NCI-H226 (cell line): ENCODE measurements at places on chromosomes 7 and 10.

DNA sequence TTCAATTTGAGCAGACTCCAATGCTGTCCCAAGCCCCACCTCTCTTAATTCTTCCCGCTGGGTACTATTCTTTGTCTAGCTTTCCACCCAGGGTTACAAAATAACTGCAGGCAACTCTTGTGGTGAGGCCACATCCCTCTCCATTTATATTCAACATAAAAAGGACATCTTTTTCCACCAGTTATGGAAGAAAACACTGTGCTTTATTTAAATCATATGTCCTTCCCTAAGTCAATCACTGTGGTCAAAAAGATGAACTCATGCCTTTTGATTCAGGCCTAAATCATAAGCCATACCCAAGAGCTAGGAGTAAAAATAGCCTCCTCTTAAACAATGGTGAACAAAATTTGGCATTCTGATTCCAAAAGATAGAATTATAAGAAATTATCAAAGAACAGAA, 386.0 kb downstream of the SEMA3D start:
- no peak for DNase-seq

DNA sequence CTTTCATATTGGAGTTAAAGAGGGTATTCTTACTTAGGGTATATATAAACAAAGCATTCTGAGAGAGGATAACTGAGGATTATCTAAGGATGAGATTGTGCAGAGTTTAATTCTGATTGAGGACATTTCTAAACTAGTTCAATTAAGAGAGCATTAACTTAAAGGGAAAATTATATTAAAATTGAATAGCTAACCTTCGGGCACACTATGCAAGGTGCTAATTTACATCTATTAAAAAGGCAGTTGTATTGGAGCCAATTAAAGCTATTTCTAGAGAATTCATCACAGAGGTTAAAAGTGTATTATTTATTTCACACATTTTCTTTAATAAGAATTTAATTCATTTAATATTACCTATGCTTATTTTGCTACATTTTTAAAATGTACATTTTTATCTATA, 17.0 kb upstream of the PIK3CG start:
- no peak for DNase-seq

DNA sequence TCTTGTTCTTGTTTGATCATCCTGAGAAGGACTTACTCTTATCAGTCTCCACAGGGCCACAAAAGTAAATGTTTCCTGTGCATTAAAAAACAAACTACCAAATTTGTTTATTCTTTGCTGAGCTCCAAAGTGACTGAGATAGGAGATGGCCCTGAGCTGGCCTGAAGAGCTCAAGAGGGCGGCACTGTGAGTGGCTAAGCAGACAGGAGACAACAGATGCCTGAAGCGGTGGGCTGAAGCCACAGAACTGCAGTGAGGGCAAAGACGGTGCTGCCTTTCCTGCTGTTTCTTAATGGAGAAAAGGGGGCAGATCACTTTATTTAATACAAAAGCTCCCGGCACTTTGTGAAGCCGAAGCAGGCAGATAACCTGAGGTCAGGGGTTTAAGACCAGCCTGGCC, 379.6 kb downstream of the ARL4A start:
- DNase-seq, result no peak

DNA sequence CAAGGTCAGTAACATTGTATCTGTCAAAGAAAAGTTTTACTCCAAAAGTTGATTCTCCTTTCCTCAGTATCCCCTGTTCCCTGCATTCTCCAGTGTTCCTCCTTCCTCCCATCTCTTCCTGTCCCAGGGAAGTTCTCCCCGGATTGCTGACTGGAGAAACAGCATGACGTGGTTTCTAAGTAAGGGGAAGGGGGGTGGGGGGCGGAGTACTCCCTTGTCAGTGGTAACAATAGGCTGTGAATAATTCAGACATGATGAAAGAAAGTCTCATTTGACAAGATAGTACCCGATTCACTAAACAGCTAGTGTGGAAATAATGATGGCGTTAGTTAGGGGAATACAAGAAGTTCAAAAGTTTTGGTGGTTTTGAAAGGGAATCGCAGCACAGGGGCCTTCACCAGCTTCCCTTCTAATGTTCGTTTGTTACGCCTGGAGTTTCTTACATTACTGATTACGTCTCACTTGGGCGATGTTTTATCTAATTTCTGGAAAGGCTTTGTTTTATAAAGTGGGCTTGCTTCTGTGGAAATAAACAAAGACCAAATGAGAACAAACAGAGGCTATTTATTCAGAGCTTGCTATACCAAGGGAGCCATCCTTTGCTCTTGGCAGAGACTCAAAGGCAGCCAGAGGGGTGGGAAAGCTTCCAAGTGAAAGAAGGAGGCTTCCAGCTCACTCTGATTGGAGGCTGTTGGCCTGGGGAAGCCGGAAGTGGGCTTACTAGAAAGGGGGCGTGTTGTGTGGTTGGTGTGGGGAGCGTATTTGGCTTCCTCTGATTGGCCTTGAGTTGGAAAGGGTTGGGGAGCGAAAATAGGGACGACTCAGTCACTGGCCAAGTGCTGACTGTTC, 453.7 kb downstream of the SDK1 start:
- peak; percentile 55 for DNase-seq

- no peak for DNase-seq
Observed at GRCh38 chr7:97819161-97819560, 53.0 kb downstream of the ASNS start.

- DNase-seq, result no peak
Observed at GRCh38 chr10:133237588-133238465, at the start of gene VENTX. Gene VENTX (plus strand): TSS chr10:133237855. CDS start chr10:133237915, 60 bp downstream.

- DNase-seq, result no peak
Observed at GRCh38 chr10:43327171-43327570, 44.3 kb upstream of the FXYD4 start.

DNA sequence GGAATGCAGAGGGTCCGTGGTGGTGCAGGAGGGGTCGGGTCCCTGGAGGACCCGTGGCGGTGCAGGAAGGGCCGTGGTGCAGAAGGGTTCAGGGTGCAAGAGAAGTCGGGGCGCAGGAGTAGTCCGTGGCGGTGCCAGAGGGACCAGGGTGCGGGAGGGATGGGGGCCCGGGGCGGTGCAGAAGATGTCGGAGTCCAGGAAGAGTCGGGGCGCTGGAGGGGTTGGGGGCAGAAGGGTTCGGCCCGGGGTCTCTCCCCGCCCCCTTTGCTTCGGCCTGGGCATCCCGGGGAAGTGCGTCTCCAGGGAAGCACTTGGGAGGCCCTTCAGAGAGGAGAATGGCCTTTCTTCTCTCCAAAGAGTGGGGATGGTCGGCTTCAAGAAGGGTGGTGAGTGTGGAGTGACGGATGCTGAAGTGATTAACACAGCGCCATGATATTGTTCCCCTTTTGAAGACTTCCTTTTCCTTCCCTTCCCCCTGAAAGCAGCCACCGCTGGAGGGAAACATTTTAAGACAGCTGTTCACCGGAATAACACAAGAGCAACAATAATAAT, 997 bp downstream of the WDR37 start:
- DNase-seq, result no peak

GRCh38 chr7:100486753-100487446, 3.2 kb downstream of the NYAP1 start:
- DNase-seq, result peak; percentile 38
